Stimulated activated CD4-positive, alpha-beta T cell treated with anti-CD3 and anti-CD28 coated beads, Interleukin-15, amount 100 ng/mL, for 1 hour (primary cell): ENCODE measurements at places on chromosomes 3 and 15.
A peak's percentile ranks its signal among the peaks of the same experiment; 100 is the strongest.

GRCh38 chr15:68734881-68735280 lies 85.8 kb downstream of the ANP32A start:
- no peak for DNase-seq

DNA sequence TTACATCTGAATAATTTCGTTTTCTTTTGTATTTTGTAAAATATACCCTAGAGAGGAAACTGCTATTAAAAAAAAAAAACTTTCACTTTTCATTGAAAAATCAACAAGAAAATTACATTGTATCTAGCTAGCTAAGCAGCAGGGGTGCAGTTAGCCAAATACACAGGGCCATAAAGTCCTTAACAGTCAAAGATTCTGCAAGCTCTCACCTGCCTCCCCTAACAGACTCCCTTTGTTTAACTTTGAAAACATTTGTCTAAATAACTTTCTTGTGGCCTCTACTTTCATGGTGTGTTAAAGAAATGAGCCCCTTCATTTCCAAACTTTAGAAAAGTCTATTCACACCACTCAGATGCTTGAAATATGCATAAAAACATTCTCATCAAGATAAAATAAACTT lies 23.3 kb downstream of the CBLB start:
- DNase-seq = no peak

- DNase-seq = no peak
These were observed 51.2 kb downstream of the CHAC1 start for GRCh38 chr15:41004490-41004889.

DNA sequence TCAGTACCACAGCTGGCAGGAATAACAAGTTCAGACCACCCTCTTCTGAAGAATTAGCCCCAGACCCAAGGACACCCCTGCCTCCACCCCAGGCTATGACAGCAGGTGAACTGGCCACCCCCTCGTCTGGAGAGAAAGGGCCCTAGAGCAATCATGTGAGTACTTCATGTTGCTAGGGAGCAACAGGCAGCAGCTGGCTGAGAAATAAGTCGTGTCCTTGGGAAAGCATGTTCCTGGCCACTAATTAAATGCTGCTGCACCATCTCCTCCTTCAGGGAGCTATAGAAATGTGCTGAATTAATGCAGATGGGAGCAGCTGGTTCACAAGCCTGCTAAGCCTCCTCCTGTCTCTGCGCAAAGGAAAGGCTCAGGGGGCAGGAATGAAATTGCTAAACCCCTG lies 31.5 kb downstream of the MRPS11 start:
- DNase-seq = no peak

DNA sequence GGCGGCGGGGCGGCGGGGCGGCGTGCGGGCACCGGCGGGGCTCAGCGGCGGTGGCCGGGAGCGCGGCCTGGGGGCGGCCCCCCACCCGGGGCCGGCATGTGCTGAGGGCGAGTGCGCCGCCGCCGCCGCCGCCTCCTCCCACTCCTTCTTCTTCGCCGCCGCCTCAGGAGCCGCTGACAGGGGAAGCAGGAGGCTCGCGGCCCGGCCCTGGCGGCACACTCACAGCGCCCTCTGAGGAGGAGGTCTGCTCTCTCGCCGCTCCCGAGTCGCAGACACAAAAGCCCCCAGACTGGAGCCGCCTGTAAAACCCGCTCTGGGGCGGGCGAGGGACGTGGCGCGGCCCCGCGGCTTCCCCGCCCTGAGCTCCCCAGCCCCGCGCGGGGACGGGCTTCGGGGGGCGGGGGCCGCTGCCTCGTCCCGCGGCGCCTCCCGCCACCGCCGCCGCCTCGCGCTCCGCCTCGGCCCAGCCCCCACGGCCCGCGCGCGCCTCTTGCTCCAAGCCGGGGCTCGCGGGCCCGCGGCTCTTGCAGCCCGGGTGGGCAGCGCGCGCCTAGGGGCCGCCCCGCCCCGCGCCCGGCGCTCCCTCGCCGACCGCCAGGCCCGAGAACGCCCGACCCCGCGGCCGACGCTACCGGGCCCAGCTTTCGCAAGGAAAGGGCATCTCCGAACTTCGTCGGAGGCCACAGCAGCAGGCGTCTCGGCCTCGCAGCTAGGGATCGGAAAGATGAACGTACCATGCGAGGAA lies at the start of gene PYGO1:
TSS of gene PYGO1 (minus strand) at position 276 of the 745 bp plus-strand sequence. CDS start 462 bp downstream, outside the sequence.
- no peak for DNase-seq

GRCh38 chr3:58585005-58585786 lies 8.0 kb upstream of the FAM107A start:
- peak; percentile 40 for DNase-seq
